ENCODE measurements at places on chromosomes 7 and 10. TPM values are rescaled to one million over a fixed set of nuclear protein-coding genes. Genes with fewer than 3 reads are reported as not detected.

- no peak for DNase-seq
Measured at GRCh38 chr7:36606153-36606975, 117.9 kb downstream of the AOAH start.

DNA sequence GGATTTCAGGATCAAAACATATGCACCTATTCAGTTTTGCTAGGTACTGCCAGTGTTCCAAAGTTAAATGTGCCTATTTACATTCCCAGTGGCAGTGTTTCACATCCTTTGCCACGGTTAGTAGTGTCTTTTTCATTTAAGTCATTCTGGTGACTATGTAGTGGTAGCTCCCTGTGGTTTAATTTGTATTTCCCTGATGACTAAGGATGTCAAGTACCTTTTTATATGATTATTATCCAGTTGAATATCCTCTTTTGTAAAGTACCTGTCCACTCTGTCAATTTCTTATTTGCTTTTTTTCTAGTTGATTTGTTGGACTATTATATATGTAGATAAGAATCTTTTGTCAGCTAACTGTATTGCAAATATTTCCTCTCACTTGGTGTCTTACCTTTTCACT, 45.1 kb downstream of the TMEM60 start:
- no peak for DNase-seq

DNA sequence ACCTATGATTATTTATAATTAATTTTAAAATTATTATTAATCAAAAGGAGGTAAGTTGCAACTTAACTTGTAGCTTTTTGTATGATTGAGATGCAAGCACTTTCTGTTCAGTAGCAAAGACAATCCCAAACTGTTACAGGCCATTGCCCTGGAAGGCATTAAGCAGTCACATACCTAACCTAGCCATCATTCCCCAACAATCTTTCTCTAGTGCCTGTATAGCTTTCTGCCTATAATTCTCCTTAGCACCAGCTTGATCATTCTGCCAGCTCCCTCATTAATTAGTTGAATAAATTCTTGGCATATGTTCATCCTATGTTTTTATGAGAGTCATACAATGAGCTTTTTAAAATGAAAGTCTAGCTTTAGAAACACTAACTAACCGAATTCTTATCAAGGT, 178.9 kb upstream of the TMEM106B start:
- DNase-seq, result no peak

GRCh38 chr7:95045236-95045923, 138.0 kb downstream of the PPP1R9A start:
- no peak for DNase-seq

- no peak for DNase-seq
Measured at GRCh38 chr10:97234400-97234799, 48.6 kb upstream of the SLIT1 start.

DNA sequence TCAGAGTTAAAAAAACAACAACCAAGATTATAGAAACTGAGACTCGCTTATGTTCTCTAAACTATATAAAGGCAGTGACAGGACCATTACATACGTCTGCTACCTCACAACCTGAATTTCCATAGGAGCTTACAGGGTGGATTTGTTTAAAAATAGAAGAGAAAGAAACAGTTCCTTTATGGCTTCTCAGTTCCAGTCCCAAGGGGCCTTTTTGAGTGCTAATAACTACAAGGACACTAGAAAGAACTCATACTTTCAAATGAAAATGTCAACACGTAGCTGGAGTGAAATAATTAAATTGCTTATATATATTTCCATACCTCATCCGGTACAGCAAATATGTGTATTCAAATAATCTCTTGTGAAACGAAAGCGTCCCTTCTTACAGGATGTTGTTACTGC, 19.7 kb downstream of the TSPAN12 start:
- DNase-seq, result no peak

DNA sequence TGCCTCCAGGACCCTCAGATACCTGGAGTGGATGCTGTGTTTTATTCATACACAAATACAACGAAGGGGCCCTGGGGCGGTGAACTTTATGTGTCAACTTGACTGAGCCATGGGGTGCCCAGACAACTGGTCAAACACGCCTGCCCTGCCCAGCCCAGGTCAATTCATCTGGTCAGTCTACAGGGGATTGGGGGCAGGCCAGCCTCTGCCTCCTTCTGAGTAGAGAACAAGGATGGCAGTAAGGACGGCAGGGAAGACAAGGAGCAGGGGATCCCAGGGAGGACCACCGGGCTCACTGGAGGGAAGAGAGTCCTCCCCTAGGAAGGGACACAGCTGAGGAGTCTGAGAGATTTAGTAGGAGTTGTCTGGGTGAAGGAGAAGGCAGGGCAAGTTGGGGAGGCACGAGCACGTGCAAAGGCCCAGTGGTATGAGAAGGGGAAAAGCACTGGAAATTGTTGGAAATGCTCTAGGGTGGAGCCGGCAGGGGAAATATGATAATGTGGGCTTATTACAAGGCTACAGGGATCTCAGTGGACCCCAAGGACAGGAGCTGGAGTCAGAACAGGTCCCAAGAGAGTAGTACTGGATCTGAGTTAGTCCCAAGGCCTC, 63.4 kb downstream of the MYL10 start:
- peak; percentile 36 for DNase-seq

DNA sequence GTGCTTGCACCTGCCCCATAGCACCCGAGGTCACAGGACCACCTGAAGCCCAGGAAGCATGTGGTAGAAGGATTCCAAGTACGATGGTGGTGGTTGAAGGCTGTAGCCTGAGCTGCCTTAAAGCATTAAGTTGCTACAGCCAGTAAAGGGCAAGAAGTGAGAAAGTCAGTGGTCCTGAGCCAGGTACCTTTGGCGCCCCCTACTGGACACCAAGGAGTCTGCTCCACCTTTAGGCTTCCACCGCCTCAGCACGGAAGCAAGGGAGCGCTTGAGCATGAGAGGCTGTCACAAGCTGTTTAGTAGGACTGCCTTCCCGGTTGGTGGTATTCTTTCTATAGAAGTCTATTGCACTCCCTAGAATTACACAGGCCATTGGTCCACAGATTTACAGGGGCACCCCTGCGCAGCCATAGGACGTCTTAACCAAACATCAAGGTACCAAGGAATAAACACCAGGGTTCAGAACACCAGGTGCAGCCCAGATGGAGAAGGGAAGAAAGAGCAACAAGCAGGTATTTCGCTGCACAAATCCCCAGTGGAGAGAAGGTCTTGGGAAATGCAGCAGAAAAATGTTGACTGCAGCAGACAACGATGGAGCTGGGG, 2.2 kb downstream of the CRTAC1 start:
- no peak for DNase-seq

- no peak for DNase-seq
Measured at GRCh38 chr7:43650457-43651052, 67.6 kb downstream of the STK17A start.

DNA sequence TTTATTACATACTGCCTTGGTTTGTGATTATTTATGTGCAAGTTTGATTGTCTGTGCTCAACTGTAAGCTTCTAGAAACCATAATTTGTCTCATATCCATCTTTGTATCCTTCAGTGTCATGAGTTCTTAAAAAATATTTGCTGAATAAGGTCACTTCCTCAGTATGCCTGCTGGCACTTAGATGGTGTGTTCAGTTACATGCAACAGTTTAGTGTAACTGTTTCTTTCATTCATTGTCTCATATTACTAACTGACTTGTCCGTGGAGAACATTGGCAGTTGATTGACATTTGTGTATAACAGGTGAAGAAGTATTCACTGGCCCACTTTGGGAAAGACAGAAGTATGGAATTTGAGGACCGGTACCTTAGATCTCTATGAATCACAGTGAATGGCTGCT, 236.9 kb downstream of the PRKG1 start:
- DNase-seq, result no peak

DNA sequence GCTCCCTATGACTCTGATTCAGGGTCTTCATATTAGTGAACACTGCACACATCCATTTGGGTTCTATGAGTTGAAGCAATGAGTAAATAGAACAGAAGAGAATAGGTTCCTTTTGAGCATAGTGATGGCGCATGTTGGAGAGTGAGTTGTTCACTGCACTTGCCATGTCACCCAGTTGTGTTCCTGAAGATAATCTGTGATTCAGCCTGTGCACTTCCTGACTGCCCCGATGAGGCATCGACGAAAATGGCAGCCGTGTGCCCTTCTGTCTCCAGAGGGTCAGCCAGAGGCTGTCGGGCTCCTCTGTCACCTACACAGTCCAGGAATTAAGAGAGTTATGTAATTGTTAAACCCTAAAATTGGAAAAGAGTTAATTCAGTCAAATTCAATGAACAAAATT, 94.7 kb downstream of the GALNT11 start:
- no peak for DNase-seq

DNA sequence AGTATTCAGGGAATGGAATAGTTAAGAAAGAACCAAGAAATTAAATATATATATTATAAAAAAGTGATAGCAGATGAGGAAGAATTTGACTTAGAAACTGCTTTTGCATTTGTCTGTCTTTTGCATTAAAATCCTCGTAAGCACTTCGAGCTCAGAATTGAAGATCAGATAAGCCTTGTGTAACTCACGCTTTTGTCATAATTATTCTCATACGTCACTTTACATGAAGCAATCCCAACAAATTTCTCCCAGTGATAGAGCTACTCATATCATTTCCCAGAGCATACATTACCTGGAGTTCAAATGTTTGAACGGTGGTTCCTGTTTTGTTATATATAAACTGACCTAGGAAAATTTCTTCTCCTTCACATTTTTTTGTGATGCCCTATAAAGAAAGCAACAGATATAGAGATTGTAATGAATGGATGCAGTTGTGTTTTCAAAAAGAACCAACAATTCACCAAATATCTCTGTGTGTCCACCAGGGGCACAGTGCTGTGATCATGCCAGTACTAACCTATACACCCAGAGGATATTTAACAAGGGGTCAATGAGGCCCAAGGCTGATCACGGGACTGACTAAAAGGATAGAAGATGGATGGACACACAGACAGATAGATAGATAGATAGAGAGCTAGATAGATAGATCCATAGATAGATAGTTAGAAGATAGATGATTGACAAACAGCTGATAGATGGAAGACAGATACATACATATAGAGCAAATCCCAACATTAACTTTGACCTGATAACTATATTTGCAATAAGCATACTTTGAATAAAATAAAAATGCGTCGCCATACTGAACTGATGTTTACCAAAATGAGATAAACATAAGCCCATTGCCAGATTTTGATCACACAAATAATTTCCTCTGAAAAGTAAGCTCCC, 9.3 kb upstream of the HUS1 start:
- DNase-seq, result no peak

DNA sequence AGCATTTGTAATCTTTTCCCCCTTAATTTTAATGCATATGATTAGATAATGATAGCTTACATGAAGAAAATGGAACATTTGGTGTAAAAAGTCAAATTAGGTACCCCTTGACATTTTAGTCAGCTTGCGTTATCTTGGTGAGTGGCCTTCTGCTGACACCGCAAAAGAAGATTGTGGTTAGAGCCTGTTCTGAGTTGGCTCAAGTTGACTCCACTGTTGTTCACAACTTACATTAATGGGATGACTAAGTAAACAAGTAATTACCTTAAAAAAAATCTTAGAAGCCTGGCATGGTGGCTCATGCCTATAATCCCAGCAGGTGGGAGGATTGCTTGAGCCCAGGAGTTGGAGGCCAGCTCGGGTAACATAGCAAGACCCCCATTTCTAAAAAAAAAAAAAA, 24.2 kb downstream of the TRRAP start:
- DNase-seq, result no peak

DNA sequence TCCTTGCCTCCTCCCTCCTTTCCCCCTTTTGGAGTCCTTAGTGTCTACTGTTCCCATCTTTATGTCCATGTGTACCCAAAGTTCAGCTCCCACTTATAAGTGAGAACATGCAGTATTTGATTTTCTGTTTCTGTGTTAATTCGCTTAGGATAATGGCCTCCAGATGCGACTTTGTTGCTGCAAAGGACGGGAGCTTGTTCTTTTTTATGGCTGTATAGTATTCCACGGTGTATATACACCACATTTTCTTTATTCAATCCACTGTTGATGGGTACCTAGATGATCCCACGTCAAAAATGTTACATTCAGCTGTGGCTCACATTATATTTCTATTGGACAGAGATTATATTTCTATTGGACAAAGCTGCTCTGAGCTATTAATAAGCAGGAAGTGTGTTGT, 24.4 kb upstream of the SEPHS1 start:
- no peak for DNase-seq

DNA sequence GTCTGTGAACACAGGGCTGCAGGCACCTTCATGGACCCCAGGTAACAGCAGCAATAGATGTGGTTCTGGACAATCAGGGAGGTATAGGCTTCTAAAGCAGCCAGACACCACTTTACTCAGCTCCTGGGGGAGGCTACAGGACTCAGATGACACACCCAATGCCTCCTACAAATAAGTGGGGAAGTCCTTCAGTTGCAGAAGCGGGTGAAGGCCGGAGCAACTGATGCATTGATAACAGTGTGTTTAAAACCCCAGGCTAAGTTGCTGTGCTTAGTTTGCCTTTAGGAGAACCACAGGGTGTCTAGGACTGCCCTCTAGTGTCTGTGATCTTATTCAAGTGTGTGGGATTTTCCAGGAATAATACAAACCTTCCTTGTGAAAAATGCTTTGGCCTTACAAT, 5.9 kb upstream of the ITGA8 start:
- DNase-seq, result no peak

DNA sequence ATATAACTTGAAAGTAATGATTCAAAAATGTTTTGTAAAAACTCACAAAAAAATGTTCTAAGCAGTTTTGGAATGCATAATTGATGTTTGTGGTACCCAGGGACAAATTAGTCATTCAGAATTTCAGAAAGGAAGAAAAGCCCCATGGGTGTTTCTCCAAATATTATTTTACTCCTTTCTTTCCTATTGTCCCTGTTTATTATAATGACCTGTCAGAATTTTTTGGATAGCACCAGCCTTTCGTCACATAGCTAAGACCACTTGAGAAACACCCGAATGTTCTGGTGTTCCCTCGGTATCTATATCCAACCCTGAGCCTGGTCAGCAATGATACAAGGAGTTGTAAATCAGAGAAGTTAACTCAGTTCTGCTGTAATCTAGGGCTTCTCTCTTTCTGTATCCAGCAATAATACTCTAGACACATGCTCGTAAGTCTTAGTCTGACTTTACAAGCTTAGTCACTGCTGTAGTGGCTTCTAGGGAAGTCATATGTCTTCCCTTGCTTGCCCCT, 64.8 kb upstream of the MEOX2 start:
- no peak for DNase-seq

DNA sequence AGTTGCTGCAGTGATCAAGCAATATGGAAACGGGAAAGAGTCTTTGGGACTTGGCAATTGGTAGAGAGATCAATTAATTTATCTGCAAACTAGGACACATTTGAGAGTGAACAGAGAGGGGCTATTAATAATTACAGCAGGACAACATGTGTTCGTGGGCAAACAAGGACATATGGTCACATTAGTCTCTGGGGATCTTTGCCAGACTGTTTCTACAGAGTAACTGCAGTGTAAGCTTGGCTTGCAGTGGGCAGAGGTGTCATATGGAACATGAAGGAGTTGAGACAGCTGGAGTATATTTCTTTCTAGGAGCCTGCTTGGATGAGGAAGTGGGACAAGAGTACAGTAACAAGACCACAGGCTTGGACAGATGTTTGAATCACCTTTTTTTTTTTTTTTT, 232.1 kb upstream of the LYZL1 start:
- no peak for DNase-seq

PRLHR gene
- not detected for total RNA-seq

ZNF679 gene
- not detected for total RNA-seq

CLDN15 gene
- 16.3 TPM for total RNA-seq

TAC1 gene
- 17.4 TPM for total RNA-seq

RAMP3 gene
- 26.6 TPM for total RNA-seq

STAG3 gene
- not detected for total RNA-seq

OPALIN gene
- not detected for total RNA-seq

ADGRA1 gene
- not detected for total RNA-seq

CUBN gene
- 1.1 TPM for total RNA-seq
